ENCODE measurements at places on chromosomes 5 and 9.
A peak's percentile ranks its signal among the peaks of the same experiment; 100 is the strongest.

- peak; percentile 31 for DNase-seq
Measured at GRCh38 chr5:141811287-141812155, 66.7 kb downstream of the PCDH1 start.

DNA sequence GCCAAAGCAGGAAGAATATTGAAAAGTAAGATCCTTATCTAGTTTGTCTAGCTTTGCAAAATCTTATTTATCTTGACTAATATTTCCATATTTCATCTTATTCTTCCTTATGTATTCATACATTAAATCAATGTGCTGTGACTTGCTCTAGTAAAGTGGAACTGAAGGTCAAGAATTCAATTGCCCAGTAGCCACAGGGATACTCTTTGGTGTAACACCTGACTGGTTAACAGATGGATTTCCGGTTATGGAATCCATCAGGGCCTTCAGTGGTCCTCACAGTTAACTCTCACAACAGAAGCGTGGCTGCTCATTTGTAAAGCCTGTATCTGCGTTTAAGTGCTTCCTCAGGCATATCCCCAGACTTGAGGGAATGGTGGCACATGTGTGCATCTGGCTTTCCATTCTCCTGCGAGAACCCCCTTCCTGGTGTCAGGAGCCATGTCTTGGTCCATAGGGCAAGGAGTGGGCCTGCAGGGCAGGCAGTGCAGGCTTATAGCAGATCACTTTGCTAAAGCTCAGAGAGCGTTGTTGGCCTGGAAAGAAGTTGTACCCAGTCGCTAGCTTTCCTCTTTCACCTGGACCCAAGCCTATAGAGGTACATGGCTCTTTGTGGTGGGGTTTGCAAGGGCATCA lies 99.2 kb downstream of the HSPA4 start:
- DNase-seq, result no peak

- no peak for DNase-seq
Measured at GRCh38 chr5:170740551-170741205, 42.8 kb upstream of the GABRP start.

- DNase-seq, result peak; percentile 38
Measured at GRCh38 chr9:121684381-121685145, 33.1 kb downstream of the DAB2IP start.

- peak; percentile 3 for DNase-seq
Measured at GRCh38 chr5:132760601-132761317, 13.5 kb downstream of the CCNI2 start.

DNA sequence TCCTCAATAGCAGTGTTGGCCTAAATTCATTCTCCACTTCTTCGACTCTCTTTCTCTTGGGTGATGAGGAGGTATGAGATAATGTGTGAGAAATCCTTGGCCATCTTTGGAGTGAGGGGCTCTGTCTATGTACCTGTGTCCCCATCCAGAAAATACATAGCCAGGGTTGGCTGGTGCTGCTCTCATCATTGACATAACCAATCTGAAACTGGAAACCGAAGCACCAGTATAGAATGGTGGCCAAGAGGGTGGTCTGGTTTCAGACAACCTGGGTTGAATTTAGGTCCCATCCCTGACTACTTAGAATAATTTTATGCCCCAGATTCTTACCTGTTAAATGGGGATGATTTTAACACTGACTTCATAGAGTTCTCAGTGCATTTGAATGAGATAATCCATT lies 208.1 kb downstream of the ARHGAP26 start:
- no peak for DNase-seq

GRCh38 chr9:80282766-80283165 lies 711.0 kb downstream of the TLE4 start:
- no peak for DNase-seq

DNA sequence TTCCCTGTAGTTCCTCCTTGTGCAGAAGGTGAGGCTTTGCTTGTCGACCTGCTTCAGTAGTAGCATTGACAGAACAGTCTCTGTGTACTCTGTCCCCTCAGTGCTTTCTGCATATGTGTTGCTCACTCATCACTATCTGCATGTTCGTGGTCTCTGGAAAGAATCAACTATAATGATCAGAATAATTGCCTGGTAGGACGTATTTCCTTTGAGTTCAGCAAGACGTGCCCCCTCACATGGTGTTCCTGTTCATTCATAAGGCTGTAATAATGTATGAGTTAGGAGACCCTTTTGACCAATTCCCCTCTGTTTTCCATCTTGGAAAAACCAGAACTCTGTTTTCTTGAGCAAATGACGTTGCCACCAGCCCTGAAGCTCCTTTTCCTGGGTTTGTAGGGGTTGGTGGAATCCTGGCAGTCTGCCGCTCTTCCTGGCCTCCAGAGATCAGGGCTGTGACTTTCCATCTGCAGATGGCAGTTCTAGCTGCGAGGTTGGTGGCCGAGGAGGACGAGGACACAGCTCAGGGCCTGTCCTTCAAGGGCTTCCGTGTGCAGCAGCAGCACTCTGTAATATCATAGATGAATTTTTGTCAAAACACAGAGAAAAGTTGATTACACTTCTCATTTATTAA lies 61.9 kb downstream of the EXOSC2 start:
- DNase-seq, result no peak

GRCh38 chr9:91378695-91379127 lies 17.0 kb upstream of the AUH start:
- DNase-seq, result no peak

GRCh38 chr9:5999443-6000101 lies 15.9 kb downstream of the RANBP6 start:
- no peak for DNase-seq

- no peak for DNase-seq
Measured at GRCh38 chr5:15827741-15828140, 327.8 kb downstream of the FBXL7 start.

GRCh38 chr9:87375397-87376073 lies 122.1 kb upstream of the DAPK1 start:
- DNase-seq, result no peak

DNA sequence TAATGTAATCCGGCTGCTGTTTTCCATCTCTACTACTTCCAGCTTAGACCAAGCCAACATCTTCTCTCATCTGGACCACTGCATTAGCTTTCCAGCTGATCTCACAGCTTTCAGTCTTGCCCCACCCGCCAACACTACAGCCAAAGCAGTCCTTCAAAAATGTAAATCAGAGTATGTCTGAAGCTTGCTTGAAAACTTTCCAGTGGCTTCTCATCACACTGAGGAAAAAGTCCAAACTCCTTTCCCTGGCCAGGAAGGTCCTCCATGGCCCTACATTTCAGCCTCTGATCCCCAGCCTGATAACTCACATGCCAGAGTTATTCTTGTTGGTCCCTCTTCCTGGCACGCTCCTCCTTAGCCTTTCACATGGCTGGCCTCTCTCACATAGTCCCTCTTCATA lies 38.5 kb downstream of the TTC1 start:
- DNase-seq, result no peak
